ENCODE measurements at places on chromosomes 2 and 18. TPM values are rescaled to one million over a fixed set of nuclear protein-coding genes. Genes with fewer than 3 reads are reported as not detected.

ACKR3 gene
- 14.7 TPM for total RNA-seq

KHK gene
- 2.3 TPM for total RNA-seq

TEX44 gene
- total RNA-seq: not detected

WDR33 gene
- total RNA-seq: 33.7 TPM

- no peak for DNase-seq
- H3K27ac ChIP-seq: no peak overlapping the region
- no peak overlapping the region for H3K4me3 ChIP-seq
- no peaks in the 10 kb centered on the region for H3K27me3 ChIP-seq
These were observed 18.3 kb upstream of the FAM98A start for GRCh38 chr2:33617401-33617800.

DNA sequence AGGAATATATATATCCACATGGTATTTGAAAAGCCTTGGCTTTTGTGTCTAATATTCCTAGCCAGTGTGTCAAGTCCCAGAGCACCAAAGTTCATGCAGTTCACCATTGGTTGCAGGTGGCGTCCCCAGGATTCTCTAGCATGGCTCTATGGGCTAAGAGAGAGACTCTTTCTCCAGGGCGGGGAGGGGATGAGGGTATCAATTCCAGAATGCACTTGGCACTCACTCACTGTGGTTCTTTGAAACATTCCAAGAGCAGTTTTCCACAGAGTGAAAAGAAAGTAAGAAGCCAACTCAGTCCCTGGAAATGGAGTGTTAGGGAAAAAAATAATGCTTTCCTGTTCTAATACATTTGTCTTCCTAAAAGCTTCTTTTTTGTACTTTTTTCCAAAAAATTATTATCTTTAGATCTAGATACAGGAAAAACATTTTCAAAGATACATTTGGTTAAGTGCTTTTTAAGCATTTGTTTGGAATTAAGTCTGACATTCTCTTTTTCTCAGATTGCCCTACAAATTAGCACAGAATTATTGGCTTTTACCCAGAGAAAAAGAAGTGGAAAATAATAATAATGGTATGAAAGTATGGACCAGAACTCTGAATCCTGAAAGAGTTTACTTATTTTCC lies 239.9 kb downstream of the PAX3 start:
- no peaks in the 10 kb centered on the region for H3K27me3 ChIP-seq
- no peak for DNase-seq
- no peaks in the 10 kb centered on the region for H3K4me1 ChIP-seq
- no peak overlapping the region for H3K4me3 ChIP-seq

DNA sequence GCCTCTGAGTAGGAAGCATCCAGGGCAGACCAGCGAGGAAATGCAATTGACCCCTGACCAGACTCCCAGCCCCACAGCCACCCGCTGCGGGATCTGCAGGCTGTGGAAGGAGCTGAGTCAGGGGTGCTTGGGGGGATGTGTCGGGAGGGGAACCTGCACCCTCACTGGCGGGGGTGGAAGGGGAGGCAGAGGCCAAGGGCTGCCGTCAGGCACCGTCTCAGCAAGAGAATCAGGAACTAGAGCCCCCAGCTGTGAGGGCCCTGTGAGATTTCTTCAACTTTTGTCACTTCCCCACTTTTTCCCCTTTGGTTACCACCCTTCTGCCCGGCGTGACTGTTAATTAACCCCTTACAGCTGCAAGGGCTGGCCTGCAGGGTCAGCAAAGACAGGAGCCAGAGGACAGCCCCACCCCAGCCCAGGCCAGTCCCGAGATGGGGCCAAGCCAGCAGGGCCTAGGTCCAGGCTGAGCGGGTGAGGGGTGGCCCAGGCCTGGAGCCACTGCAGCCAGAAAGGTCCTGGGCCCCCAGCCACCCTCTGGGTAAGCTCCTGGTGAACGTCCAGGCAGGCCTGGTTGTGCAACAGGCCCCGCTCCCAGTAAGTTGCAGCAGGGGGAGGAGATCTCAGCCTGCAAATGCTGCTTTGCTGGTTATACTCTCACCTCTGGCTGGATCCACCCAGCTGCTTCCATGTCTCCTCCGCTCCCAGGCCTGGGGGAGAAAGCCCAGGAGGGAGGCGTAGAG lies 147.0 kb upstream of the ID2 start:
- DNase-seq: peak; percentile 78
- peaks cover 10% of the 10 kb centered on the region for H3K4me1 ChIP-seq
- no peaks in the 10 kb centered on the region for H3K27me3 ChIP-seq
- no peak overlapping the region for H3K27ac ChIP-seq

- no peak overlapping the region for H3K4me3 ChIP-seq
- no peaks in the 10 kb centered on the region for H3K4me1 ChIP-seq
- no peaks in the 10 kb centered on the region for H3K36me3 ChIP-seq
- no peaks in the 10 kb centered on the region for H3K27me3 ChIP-seq
- no peak for DNase-seq
These were observed 1057.2 kb upstream of the PIK3C3 start for GRCh38 chr18:40897884-40898283.

- no peaks in the 10 kb centered on the region for H3K36me3 ChIP-seq
- H3K27me3 ChIP-seq: no peaks in the 10 kb centered on the region
- no peak overlapping the region for H3K27ac ChIP-seq
- H3K4me1 ChIP-seq: no peaks in the 10 kb centered on the region
- DNase-seq: no peak
These were observed 1305.5 kb upstream of the NXPH2 start for GRCh38 chr2:140085674-140086073.

DNA sequence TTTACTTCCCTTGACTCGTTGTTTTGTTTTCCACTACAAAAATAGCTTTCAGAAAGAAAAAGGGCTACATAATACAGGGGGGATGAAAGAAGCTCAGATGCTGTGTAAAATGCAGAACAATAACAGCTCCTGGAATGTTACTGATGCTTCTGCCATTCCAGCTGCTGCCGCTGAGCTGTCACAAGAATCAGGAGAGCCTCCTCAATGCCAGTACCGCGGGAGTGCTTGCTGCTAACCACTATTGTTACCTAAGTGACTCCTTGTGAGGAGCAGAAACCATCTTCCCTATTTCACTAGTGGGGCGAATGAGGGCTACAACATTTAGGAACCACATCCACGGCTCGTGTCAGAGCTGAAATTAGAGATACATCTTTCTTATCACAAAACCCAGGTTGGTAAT lies 384.8 kb downstream of the GALR1 start:
- H3K27me3 ChIP-seq: no peaks in the 10 kb centered on the region
- no peaks in the 10 kb centered on the region for H3K4me1 ChIP-seq
- no peak overlapping the region for H3K27ac ChIP-seq
- no peak overlapping the region for H3K4me3 ChIP-seq
- DNase-seq: no peak
- no peaks in the 10 kb centered on the region for H3K36me3 ChIP-seq

- no peak overlapping the region for H3K27ac ChIP-seq
- no peaks in the 10 kb centered on the region for H3K36me3 ChIP-seq
- no peaks in the 10 kb centered on the region for H3K4me1 ChIP-seq
- no peak for DNase-seq
- no peak overlapping the region for H3K4me3 ChIP-seq
These were observed 567.3 kb upstream of the ZNF804A start for GRCh38 chr2:184030989-184031388.
